ENCODE measurements at places on chromosomes 5 and 9.

- DNase-seq = no peak
These were observed 312.1 kb downstream of the TMEM232 start for GRCh38 chr5:110414360-110414759.

DNA sequence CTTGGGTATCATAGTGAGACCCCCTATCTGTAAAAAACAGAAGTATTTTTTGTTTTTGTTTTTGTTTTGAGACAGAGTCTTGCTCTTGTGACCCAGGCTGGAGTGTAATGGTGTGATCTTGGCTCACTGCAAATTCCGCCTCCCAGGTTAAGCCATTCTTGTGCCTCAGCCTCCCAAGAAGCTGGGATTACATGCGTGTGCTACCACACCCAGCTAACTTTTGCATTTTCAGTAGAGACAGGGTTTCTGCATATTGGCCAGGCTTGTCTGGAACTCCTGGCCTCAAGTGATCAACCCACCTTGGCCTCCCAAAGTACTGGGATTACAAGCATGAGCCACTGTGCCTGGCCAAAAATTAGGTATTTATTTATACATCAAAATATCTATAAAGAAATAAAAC lies 10.2 kb upstream of the CCDC171 start:
- DNase-seq = no peak

DNA sequence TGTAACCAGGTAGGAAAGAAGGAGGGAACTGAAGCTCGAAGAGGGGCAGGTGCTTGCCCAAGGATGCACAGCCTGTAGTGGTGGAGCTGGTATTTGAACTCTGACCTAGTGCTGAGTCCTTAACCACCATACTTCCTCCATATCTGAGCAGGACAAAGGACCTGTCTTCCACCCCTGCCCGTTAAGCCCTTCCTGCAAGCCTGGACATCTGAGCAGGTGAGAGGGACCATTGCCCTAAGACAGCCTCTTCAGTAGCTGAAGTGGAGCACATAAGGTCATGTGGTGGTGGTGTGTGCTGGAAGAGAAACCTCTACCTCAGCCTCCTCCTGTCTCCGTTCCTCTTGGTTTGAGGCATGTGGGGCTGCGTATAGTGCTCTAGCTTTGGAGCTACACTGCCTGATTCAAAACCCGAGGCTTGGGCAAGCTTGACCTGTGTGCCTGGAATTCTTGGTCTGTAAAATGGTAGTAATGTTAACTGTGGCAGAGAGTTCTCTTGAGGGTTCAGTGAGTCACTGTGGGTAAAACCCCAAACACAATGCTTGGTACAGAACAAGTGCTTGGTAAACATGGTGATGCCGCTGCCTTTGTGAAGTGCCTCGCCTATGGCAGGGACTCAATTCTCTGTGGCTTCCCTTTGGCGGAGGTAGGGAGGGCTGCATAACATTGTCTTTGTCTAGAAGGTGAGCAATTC lies 7.4 kb downstream of the GALNT10 start:
- no peak for DNase-seq

GRCh38 chr5:107812570-107813141 lies 141.9 kb upstream of the EFNA5 start:
- DNase-seq = no peak

- no peak for DNase-seq
These were observed 52.5 kb upstream of the CTNNA1 start for GRCh38 chr5:138700581-138701362.

- no peak for DNase-seq
These were observed 3.9 kb downstream of the SLC35A4 start for GRCh38 chr5:140568443-140569063.

DNA sequence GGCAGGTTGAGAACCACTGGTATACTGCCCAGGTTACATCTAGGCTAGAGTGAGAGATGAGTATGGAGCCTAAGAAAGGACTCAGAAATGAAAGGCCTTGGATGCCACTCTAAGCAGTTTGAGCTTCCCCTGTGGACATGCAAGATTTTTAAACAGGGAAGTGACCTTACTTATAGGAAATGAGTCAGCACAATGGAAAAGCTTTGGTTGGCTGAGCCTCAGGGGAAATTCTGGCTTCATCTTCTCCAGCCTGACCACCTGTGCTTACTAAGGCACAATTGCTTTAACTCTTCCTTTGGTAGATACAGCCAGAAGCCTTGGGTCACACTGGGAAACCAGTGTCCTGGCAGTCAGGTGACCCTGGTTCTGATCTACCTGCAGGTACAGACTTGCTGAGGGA lies 380.2 kb upstream of the ZNF462 start:
- DNase-seq = no peak

DNA sequence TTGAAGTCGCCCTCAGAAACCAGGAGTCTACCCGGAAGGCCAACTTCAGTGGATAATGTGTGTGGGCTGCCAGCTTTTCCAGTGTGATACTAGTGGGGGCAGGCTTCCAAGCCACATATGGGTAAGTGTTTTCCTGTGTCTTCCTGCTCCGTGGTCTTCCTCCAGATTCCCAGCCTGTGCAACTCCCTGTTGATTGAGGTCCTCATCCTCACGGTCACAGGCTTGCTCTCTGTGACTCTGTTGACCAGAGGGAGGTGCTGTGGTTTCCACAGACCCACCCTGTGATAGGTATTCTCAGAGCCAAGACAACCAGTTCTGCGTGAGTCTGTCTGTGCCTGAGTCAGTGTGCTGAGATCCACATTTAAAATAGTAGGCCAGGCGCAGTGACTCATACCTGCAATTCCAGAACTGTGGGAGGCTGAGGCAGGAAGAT lies 388.0 kb upstream of the IRX2 start:
- no peak for DNase-seq

- DNase-seq = no peak
These were observed at the start of gene FAM169A for GRCh38 chr5:74865804-74866595. TSS of gene FAM169A (minus strand) at chr5:74866387. CDS start at chr5:74841676, 24,711 bp downstream.

DNA sequence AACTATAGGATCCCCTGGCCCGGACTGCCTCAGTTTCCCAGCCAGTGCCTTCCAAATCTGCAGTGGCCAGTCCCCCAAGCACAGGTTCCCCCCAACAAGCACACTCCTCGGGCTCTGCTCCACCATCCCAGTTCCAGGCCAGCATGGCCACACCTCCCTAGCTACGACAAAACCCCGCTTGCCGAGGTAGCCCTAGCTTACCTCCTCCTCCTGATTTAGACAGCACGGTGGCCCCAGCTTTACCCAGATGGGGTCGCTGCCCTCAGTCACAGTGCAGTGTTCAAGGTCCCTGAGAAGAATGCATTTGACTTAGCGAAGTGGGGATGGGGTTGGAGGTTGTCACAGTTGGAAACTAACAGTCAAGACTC lies 40.8 kb upstream of the GARNL3 start:
- no peak for DNase-seq

- no peak for DNase-seq
These were observed 32.8 kb upstream of the CPEB4 start for GRCh38 chr5:173855162-173855994.

GRCh38 chr5:103424026-103424425 lies 138.6 kb downstream of the NUDT12 start:
- DNase-seq = no peak

GRCh38 chr5:67301285-67301903 lies 104.8 kb upstream of the CD180 start:
- no peak for DNase-seq

GRCh38 chr9:124140941-124141568 lies 116.7 kb upstream of the NEK6 start:
- no peak for DNase-seq

DNA sequence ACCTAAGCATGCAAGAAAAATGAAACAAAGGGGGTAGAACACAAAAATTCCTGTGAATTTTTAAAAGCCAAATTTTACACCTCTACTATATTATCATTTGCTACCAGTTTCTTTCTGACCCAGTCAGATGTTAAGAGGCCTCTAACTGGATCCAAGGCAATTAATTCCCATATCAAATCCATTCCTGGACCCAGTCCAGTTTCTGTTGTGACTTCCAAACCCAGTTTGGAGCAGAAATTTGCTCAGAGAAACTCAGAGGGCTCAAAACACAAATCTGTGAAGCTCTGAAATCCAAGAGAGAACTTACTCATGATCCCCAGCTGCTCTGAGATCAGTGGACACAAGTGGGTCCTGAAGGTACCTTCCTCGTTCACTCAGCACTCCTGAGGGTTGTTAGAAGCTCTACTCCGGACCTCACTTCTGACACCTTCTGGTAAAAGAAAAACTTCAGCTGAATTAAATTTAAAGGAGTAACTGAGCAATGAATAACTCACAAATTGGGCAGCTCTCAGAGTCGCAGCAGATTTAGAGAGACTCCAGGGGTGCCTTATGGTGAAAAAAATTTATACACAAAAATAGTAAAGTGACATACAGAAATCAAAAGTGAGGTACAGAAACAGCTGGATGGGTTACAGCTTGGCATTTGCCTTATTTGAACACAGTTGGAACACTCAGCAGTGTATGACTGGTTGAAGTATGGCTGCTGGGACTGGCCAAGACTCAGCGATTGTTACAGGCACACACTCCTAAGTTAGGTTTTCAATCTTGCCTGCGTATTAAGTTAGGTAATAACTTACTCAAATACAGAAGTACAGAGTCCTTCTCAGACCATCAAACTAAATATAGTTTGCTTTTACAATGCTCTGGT lies 32.4 kb downstream of the INSL4 start:
- no peak for DNase-seq

DNA sequence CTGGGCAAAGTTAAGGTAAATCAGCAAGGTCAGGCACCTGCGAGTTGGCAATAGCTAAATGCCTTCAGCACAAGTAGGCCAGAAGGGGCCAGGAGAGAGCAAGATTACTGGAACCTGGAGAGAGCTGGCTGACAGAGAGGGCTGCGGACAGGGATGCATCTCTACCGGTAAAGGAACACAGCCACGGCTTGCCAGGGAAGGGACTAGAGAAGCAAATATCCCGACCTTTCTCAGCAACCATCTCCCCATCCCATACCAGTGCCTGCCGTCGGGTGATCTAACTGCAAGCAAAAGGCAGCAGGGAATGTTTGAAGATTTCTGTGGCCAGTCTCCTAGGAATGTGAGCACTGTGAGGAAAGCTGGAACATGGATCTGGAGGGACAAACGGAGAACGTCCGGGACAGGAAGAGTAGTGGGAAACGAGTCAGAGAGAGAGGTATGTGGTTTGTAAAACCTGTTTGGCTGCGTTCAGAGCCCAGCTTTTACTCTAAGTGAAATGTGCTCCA lies 15.9 kb upstream of the ABLIM3 start:
- no peak for DNase-seq

GRCh38 chr5:819078-819477 lies 31.7 kb downstream of the ZDHHC11 start:
- no peak for DNase-seq

GRCh38 chr9:29203244-29203930 lies 1630.1 kb upstream of the C9orf72 start:
- no peak for DNase-seq

DNA sequence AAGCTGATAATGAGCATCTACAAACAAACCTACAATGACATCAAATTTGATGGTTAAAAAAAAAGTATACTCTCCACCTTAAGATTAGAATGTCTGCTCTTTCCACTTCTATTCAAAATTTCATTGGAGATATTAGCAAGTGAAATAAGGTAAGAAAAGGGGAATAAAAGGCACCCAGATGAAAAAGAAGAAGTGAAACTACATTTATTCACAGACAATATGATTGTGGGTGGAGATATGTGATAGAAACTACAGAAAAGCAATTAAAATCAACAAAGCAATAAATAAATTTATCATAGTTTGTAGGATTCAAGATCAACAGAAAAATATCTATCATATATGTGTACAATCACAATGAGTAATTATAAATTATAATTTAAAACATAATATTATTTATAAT lies 395.1 kb upstream of the CCNH start:
- no peak for DNase-seq

DNA sequence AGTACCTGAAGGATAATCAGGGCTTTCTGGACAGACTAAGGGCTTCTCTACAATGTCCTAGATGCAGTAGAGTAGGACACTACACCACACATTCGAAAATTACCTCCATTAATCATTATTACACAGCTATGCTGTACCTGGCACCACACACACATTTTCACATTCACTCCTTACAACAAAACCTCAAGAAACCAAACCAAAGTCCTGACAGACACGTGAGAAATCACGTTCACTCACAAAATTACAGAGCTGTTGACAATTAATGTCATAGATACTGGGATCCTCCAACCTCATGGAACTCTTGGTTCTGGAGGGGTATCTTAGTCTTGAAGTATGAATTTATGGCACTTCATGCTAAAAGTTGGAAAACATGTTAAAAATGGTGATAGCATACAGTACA lies 16.3 kb downstream of the UBQLN1 start:
- no peak for DNase-seq

GRCh38 chr5:142074006-142074405 lies 34.6 kb upstream of the NDFIP1 start:
- no peak for DNase-seq

DNA sequence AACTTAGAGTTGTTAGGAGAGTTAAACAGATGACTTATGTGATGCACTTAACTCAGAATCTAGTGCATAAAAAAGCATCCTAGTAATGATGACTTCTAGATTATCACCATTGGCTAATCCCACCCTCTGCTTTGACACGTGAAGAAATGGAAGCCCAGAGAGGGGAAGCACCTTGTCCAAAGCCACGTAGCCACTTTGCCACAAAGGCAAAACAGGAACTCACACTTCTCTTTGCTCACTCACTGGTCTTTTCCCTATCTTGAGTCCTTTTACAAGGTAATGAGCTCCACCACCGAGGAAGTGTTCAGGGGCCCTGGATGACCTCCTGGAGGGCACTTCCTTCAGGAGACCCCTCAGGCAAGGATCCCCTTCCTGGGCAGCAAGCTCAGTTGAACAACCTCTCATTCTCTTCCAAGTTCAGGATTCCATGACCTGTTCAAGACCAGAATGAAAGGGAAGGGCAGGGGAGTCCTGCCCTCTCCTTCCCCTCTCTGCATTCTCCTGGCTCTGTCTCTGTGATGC lies 89.7 kb downstream of the HRH2 start:
- no peak for DNase-seq

GRCh38 chr5:56306433-56307150 lies 73.5 kb upstream of the ANKRD55 start:
- DNase-seq = no peak

- DNase-seq = no peak
These were observed 713.4 kb downstream of the CDH18 start for GRCh38 chr5:19274578-19274977.

GRCh38 chr5:156482818-156483217 lies 155.9 kb downstream of the SGCD start:
- no peak for DNase-seq

GRCh38 chr5:168683247-168683926 lies 104.2 kb upstream of the PANK3 start:
- DNase-seq = no peak

DNA sequence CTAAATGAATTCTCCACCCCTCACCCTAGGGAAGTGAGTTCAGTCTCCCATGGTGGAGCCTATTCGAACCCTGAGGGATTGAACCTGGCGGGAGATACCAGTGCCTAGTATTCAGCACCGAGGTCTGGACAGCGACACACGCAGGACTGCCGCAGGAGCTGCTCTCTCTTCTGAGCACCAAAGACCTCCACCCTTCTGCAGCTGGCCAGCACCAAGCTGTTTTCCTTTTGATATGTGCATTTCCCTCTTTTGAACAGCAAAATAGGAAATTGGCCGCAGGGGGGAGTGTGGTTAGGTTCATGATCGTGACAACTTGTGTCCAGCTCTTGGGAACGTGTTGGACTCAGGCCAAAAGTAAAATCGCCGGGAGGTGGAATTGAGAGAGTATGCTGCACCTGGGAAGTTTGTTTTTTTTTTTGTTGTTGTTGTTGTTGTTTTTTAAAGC lies 1.2 kb upstream of the PCSK1 start:
- no peak for DNase-seq

- DNase-seq = no peak
These were observed 233.2 kb downstream of the SLIT3 start for GRCh38 chr5:169067751-169068173.

- DNase-seq = no peak
These were observed 12.4 kb downstream of the G3BP1 start for GRCh38 chr5:151784141-151784540.

All from KG1 (cell line).